CD4-positive, alpha-beta T cell treated with Interleukin-6 at 100 ng/mL for 8 hours (primary cell): ENCODE measurements at places on chromosomes 2 and 18.
A peak's percentile ranks its signal among the peaks of the same experiment; 100 is the strongest.

DNA sequence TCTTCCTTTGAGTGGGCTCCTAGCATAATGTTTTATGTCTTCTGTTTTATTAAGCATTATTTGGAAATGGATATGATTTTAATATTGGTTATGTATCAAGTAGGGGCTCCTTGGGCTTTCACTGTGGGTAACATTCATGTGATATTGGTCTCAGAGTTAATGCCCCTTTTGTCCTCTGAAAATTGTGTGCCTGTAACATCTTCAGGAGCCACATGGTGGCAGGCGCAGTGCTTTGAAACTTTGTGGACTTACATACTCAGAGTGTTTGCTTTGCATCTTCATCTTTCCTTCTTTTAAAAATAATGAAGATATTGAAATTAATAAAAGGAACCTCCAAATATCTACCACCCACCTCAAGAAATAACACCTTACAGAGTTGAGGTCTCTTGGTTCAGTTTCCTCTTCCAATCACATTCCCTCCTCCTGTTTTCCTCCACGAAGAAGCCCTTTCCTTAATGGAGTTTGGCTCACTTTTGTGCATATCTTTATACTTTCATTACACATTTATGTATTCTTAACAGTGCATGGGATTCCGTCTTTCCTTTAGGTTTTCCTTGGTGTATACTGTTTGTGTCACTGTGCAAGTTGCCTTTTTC, 73.5 kb downstream of the LIMS1 start:
- peak; percentile 51 for DNase-seq

GRCh38 chr18:11544060-11544633, 65.2 kb upstream of the SLC35G4 start:
- DNase-seq = no peak

- DNase-seq = no peak
These were observed 27.1 kb downstream of the HDLBP start for GRCh38 chr2:241288324-241288888.

- DNase-seq = no peak
These were observed 47.7 kb downstream of the MYOM1 start for GRCh38 chr18:3172097-3172496.

DNA sequence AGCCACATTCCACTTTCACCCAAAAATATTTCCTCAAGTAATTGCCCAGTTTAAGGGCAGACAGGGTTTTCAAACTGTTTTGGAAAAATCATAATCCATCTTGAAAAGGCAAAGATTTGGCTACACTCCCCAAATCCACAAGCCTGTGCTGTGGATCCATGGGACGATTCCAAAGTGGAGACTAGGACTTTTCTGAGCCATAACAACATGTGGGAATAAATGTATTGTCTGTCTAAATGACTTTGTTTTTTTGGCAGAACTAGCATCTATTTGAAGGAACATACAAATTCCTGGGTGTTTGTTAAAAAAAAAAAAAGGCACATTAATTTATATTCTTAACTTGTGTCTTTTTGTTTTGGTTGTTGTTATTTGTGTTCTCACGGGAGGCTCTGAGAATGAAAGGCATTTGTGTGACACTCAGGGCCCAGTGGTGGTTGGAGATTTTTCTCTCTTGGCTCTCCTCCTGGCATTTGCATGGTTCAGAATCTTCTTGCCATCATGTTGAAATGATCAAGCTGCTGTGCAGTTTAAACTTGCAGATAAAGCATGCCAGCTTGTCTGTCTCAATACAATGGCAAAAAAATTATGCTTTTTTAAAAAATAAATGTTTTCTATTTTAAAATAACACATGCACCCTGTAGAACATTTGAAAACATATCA, 277.4 kb downstream of the EN1 start:
- no peak for DNase-seq

DNA sequence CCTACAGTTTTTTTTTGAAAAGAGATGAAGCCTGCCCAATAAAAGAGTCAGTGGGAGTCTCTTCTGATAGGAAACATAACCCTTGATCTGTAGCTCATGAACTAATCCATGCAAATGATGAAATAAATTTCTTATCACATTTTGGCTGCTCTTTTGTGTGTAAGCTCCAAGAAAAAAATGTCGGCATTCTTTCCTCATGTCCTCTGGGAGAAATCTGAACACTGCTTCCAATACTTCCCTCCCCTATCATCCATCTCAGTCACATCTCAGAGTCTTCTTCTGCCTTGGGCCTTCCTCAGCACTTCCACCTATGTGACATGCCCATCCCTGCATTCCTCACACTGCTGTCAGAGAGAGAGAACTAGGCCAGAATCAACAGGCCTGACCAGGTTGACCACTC, 395.7 kb upstream of the ST6GAL2 start:
- DNase-seq = no peak

DNA sequence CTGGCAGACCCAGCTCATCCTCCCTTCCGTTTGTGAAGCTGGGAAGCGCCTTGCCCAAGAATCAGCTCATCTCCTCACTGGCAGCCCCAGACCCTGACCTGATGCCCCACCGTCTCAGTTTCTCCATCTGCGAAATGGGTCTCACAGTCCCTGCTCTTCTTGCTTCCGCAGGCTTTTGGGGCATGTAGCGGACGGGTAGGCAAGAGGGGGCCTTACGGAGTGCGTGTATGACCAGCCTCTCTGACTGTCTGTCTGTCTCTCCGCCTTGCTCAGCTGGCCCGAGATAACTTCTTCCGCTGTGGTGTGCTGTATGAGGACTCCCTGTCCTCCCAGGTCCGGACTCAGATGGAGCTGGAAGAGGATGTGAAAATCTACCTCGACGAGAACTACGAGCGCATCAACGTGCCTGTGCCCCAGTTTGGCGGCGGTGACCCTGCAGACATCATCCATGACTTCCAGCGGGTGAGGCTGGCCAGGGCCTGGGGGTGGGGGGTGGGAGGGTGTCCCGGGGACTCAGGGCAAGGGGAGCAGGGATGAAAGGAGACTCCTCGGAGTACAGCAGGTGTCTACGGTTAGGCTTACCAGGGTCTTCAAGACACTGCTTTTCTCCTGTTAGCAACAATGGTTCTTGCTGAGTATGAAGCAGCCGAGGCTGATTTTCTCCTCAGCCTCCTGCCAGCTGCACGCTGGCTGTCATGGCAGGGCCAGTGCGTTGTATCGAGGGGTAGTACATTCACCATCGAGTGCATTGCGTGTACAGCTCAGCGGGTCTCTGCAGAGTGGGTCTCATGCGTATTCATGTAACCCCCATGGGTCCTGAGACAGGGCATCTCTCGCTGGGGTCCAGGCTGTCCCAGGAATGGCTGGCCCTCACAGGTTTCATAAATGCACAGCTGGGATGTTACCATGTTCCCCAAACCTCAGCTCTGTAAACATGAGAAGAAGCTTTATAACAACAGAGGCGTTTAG, 10.9 kb downstream of the ITM2C start:
- DNase-seq = no peak

GRCh38 chr2:51535763-51536162, 503.8 kb upstream of the NRXN1 start:
- no peak for DNase-seq

- DNase-seq = no peak
These were observed 184.1 kb downstream of the CDH7 start for GRCh38 chr18:65934874-65935273.

- no peak for DNase-seq
These were observed 22.8 kb downstream of the EHD3 start for GRCh38 chr2:31256611-31257382.

DNA sequence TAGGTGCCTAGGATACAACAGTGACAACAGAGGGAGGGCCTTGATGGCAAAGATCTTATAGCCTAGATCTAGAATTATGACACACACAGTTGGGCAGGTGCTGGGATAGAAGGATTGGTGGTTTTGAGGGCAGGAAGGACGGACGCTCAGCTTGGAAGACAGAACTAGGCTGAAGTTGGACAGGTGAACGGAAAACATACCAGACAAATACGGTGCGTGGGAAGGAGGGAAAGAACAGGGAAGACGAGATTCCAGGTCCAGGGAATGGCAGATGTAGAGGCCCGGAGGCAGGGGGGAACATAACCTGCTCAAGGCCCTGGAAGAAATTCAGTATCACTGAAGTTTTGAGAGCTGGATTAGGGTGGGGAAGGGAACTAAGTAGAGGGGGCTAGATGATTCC, 40.8 kb downstream of the CRACDL start:
- no peak for DNase-seq

- no peak for DNase-seq
These were observed 31.1 kb downstream of the PNO1 start for GRCh38 chr2:68188831-68189230.

GRCh38 chr2:106582148-106583143, 95.3 kb downstream of the CD8B2 start:
- peak; percentile 21 for DNase-seq

DNA sequence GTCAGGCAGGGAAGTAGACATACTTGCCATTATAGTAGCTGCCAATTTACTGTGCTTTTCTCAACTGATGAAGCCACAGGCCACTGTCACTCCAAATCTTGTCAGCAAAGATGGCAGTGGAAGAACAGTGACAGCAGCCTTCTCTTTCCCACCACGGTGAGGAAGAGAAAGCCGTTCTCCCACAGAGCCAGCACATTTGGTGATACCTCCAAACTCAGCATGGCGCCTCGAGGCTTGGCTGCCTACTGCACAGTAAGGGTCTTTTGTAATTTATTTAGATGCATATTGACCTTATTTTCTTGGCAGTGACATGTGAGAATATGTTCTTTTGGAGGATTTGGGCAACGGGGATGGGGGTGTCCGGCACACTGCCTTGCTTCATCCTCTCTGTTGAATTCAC, 117.2 kb upstream of the CDH20 start:
- no peak for DNase-seq

GRCh38 chr18:68574311-68574710, 140.6 kb downstream of the TMX3 start:
- no peak for DNase-seq

- DNase-seq = no peak
These were observed 39.7 kb upstream of the RAPH1 start for GRCh38 chr2:203574824-203575223.

- no peak for DNase-seq
These were observed 16.4 kb downstream of the PXDN start for GRCh38 chr2:1727796-1728474.

GRCh38 chr18:10353791-10354190, 100.6 kb upstream of the APCDD1 start:
- DNase-seq = no peak
